Stimulated activated CD4-positive, alpha-beta T cell treated with anti-CD3 and anti-CD28 coated beads, Interleukin-1b, Interleukin-23, amount 100 ng/mL, for 1 hour (primary cell): ENCODE measurements at places on chromosomes 12 and 14.

- DNase-seq = no peak
These were observed 309.4 kb upstream of the DIO3 start for GRCh38 chr14:101251812-101252442.

GRCh38 chr12:103011974-103012763 is 54.7 kb downstream of the ASCL1 start:
- no peak for DNase-seq

DNA sequence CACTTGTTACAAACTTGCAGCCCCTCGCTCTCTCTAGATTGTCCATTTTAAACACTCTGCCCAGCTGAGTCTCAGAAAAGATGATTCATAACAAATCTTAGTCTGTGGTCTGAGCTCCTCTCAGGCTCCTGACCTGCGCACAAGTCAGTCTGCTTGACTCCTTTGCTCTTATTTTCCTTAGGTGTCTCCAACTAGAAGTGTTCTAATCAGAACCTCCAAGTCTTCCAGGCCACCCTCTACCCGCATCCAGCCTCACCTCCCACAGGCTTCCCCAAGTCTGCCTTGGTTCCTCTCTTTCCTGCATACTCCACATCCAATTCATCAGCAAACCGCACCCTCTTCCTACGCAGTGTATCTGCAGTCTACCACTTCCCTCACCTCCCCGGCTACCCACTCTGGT is 42.4 kb upstream of the BDKRB2 start:
- no peak for DNase-seq

GRCh38 chr14:100391724-100392123 is 68.6 kb downstream of the SLC25A47 start:
- DNase-seq = no peak
